Stimulated activated CD8-positive, alpha-beta memory T cell treated with anti-CD3 and anti-CD28 coated beads, Interleukin-2, amount 100 ng/mL, for 1 hour (primary cell): ENCODE measurements at places on chromosomes 5 and 9.

DNA sequence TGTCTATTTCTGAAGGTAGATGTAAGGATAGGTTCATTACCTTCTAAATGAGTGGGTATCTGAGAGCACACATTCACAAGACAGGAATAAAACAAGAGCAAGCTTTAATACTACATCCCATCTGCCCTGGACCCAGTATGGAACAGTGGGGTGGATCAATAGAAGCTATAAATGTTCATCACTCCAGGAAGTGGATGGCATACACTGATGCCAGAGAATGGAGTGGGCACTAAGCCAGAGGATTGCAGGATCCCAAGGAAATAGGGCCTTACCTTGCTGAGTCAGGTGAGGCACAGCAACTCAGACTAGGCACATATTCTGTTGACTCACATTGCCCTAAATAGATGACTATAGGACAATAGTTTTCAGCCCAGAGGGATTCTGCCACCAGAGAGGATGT, 21.3 kb upstream of the COX7C start:
- no peak for DNase-seq

- no peak for DNase-seq
Measured at GRCh38 chr9:34663303-34663605, 797 bp upstream of the CCL27 start.

DNA sequence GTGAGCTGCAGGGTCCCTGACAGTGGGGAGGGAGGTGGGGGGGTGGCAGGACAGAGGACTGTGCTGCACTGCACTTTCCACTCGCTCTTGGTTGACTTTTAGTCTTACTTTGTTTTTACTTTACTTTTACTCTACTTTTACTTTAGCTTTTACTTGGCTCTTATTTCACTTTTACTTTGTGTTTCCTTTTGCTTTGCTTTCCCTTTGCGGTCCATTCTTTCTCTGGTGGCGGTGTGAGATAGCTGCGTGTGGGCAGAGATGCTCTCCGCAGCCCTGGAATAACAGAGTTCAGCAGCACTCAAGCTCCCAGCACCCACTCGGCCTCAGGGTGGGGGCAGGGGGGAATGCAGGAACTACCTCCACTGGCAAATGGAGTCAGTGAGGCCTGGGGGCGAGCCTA, 4.7 kb downstream of the AK8 start:
- no peak for DNase-seq

GRCh38 chr9:98839724-98840123, 32.3 kb downstream of the GALNT12 start:
- DNase-seq, result no peak

- no peak for DNase-seq
Measured at GRCh38 chr9:69253057-69253456, 72.0 kb upstream of the ENTREP1 start.

DNA sequence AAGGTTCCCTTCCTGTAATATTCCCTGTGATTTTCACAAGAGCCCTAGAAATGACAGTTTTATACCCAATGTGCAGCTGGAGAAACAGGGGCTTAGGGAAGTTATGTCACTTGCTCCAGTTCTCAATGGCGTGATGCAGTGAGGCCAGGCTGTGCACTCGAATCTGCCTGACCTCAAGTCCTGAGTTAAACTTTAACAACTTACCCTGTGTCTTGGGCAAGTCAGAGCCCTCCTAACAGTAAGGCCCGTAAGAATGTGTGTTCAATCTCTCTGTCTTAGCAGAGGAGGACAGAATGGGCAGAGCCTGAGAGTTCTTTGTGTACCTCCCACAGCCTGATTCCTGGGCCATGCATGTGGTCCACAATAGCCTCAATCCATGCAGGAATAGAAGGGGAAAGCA, 181.1 kb downstream of the TRIM32 start:
- DNase-seq, result no peak

DNA sequence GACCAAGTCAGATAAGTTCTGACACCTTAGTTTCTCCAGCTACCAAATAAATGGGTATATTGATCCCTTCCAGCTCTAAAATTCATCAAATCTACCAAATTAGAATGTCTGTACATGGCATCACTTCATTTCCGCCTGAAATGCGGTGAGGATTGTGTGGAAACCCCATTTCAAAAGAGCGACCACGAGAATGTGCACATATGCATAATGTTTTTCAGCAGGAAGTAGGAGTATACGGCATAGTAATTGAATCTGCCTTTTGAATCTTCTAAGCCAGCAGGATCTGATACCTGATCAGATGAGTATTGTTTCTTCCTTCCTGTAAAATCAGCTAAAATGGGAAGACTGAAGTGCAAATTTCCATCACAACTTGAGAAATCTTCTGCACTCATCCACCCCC, 418.6 kb downstream of the TMEM38B start:
- DNase-seq, result no peak

- DNase-seq, result no peak
Measured at GRCh38 chr5:135891268-135891667, 4.4 kb downstream of the IL9 start.

DNA sequence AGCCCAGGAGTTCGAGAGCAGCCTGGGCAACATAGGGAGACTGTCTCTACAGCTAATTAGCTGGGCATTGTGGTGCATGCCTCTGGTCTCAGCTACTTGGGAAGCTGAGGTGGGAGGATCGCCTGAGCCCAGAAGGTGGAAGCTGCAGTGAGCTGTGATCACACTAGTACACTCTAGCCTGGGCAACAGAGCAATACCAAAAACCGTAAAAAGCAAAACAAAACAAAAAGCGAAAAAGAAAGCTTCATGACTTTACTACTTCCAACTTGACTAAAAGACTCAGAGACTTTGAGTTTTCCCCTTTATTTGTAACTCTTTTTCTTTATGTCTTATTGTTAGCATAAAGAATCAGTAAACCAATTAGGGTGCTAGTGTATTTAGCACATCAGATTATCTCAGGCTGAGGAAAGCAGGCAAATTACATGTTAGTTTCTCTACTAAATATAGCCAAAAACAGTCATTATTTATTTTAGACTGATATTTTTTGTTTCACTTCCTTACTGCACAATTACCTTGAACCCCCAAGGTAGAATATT, 5.4 kb downstream of the RAD17 start:
- no peak for DNase-seq
